ENCODE measurements at places on chromosomes 11 and 22.

- DNase-seq, result no peak
Measured at GRCh38 chr11:8230921-8231847, 32.5 kb downstream of the LMO1 start.

DNA sequence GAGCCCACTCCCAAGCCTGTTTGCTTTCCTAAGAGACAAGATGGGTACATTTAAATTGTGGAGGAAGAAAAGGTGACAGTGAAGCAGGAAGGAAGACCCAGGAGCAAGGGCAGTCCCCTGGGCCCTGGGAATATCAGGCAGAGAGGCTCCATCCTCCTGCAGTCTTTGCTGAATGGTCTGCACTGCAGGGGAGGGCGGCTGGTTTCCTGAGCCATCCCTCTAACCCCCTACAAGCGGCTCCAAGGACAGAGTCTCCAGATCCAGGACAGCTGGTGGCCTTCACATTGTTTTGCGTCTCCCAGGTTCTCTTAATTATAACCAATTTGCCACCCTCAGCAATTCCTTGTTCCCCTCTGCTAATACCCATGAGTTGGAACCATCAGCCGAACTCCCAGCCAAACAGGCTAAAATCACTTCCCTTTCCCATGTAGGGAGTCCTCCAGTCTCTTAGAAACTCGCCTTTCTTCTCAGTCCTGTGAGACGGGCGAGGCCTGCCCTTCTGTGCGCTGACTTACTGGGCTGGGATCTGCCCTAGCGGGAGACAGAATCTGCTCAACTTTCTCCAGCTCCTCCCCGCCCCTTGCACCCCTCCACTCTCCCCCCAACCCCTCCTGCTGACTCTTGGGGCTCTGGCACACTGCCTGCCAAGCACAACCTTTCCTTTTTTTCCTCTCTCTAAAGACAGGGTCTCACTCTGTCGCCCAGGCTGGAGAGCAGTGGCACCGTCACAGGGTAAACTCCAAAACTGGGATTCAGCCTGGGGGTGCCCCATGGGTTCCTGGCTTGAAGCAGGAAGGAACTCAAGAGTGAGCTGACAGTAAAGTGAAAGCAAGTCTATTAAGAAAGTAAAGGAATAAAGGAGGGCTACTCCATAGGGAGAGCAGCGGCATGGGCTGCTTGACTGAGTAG lies 53.4 kb upstream of the EMID1 start:
- DNase-seq, result peak; percentile 37

DNA sequence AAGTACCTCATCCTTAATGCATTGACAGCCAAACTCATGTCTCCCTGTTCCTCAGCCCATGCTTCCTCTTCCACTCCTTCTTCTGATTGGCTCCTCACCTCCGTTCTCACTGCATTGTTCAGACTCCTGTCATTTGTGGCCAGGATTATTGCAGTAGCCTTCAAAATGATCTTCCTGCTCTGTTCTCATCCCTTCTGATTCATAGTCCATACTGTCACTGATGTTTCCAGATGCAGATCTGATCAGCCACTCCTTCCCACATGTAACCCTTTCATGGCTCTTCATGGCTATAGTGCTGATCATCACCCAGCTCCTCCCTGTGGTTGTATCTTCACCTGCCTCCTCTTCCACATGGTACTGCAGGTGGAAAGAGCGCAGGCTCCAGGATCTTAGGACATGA lies 71.7 kb downstream of the DEPDC5 start:
- no peak for DNase-seq

GRCh38 chr11:82864268-82864667 lies 36.0 kb downstream of the PRCP start:
- peak; percentile 92 for DNase-seq

GRCh38 chr11:30431127-30431814 lies 108.4 kb downstream of the ARL14EP start:
- DNase-seq, result no peak

DNA sequence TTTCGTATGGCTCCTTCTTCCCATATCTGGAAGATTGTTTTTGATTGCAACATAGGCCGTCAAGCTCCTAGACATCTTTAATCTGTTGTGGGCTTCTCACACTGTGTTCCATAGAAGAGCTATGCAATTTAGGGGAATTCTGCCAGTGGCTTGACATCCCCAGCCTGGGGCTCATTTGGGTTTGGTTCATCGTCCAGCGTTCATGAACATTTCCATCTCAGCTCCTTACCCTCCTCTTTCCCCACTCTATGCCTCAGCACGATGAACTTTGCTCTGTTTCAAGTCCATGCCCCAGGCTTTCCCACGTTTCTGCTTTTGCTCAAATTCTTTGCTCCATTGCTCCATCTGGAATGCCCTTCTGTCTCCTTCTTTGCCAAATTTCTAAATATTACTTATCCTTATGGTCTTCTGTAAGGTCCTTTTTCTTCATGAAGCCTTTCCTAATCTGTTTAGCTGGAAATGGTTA lies 26.1 kb upstream of the CLMP start:
- no peak for DNase-seq

- no peak for DNase-seq
Measured at GRCh38 chr11:75845324-75845723, 30.3 kb downstream of the UVRAG start.

GRCh38 chr11:22851477-22851876 lies 8.8 kb downstream of the CCDC179 start:
- no peak for DNase-seq

- DNase-seq, result no peak
Measured at GRCh38 chr22:47160781-47161520, 398.5 kb downstream of the TBC1D22A start.

GRCh38 chr11:120372296-120372695 lies 36.1 kb downstream of the ARHGEF12 start:
- no peak for DNase-seq

DNA sequence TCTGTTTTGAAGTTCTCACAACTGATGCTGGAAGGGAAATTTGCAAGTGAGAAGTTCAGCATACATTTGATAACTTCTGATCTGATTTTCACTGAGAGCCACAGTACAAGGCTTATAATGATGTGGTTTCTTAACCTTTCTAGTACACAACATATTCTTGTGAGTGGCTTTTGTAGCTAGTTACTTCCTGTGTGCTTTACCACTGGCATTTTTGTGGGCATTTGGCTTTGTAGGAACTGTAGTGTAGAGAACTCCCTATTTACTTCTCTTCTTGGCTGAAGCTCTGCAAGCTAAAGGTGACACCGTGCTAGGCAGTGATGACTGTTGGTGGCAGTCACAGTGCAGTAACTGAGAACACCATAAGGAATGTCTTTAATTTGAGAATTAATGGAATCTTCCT lies 14.9 kb downstream of the USP47 start:
- no peak for DNase-seq

DNA sequence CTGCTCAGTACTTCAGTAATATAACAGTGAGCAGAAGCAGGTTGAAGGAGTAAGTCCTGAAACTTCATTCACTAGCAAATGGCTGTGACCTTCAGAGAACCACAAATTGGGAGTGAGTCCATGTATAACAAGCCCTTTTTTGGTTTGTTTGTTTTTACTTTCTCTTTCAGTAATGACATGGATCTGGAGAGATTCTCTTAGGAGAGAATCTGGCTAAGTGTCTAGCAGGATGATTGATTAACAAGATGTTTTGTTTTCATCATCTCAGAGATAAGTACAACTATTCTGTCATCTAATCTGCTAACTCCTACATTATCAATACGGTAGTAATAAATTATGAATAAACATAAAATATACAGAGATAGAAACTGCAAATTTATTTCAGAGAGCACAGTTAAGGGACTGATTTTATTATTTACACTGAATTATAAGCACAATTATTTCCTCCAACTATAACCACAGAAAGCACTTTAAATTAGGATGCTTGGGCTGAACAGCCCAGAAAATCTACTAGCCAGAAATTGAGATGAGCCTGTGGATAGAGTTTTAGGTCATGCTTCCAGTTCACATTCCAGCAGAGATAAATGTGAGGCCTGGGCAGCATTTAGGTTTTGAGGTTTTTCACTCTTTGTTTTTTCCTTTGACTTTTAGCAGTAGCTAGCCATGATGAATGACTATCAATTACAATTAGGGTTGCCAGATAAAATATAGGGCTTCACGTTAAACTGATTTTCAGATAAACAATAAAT lies 429.3 kb upstream of the FAT3 start:
- DNase-seq, result no peak

DNA sequence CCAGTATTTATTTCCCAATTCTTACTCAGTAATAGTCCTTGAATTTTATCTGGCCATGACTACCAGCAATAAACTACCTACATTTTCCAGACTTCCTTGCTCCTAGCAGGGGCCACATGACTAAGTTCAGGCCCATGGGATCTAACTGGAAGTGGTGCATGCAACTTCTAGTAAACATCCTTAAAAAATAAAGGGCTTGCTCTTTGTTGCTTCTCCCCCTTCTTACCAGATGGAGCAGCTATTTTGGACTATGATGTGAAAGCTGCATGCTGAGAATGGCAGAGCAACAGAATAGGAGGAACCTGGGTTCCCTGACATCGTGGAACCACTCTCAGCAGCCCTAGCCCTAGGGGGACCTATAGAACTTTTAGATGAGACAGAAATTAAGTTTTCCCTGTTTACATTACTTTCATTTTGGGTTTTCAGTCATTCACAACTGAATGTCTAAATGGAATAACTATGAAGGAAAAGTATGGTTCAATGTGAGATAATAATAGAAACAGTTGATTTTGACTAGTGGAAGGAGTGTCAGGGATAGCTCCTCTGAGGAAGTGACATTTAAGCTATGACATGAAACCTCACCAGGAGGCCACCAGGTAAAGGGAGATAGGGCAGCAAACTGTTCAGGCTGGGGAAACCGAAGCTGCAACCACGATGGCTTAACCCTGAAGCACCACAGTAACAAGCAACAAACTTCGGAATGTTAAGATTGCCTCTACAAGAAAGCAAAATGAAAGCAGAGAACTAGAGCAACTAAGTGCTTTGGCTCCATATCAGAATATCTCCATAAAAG lies 48.9 kb downstream of the PHF21A start:
- no peak for DNase-seq

DNA sequence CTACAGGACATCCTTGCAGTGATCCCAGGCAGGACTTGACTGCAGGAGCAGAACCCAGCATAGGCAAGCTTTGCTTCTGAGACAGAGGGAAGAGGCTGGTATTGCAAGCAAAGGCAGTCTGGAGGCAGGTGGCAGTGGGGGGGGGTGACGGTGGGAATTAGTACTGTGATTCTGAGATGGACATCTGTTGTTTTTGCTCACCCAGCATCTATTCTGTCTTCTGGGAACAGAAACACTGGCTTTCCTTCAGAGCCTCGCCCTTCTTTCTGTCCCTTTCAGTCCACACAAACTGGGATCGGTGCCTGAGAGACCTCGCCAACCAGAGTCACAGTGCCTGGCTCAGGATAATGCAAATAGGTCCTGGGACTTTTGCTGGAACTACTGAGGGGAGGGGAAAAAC lies 31.2 kb upstream of the RASL10A start:
- DNase-seq, result no peak

GRCh38 chr22:38292694-38293093 lies 19.9 kb upstream of the TMEM184B start:
- DNase-seq, result no peak

DNA sequence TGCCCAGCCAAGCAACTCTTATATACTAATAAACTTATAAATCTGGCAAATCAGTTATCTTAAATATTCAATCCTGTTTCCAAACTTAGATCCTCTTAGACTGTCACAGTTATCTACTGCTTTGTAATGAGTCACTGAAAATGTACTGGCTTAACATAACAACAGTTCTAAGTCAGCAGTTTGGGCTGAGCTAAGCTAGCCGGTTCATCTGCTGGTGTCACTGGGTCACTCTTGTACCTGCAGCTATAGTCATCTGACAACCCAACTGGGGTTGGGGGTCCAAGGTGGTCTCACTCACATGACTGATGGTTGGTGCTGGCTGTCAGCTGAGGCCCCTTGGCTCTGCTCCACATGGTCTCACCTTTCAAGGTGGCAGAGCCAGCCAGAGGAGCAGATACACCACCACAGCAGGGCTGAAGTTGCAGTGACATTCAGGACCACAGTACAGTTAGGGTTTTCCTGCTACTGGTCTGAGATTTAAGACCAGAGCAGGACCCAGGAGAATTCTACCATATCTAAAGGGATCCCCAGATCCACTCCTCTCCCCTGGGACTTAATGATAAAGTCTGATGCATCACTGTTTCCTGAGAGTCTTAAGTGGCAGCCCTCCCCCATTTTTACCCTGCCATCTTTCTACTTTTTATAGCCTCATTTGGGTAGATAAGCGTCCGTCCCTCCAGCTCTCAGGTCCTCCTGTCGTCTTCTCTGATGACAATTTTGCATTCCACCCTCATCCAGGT lies 7.9 kb upstream of the MACROD1 start:
- no peak for DNase-seq

DNA sequence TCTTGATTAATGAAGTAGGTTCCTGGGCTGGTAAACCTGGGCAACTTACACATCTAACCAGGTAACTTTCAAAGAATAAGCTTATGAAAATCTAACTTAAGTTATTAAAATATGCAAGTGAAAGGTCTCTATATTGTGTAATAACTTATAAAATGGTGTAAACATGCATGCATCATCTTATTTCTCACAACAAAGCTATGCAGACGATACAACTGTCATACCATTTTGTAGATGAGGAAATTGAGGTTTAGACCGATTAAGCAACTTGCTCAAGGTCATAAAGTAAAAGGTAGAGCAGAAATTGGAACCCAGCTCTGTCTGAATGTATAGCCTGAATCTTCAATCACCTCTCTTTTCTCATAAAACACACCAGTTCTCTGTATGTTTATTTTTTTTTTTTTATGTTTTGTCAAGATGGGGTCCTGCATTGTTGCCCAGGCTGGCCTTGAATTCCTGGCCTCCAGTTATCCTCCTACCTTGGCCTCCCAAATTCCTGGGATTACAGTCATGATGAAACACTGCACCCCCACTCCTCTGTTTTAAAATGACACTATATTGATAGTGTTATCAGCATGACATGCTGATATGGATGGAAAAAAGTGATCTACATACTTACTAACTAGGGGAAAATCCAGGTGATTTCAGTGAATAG lies 109.6 kb downstream of the SGSM3 start:
- peak; percentile 56 for DNase-seq

DNA sequence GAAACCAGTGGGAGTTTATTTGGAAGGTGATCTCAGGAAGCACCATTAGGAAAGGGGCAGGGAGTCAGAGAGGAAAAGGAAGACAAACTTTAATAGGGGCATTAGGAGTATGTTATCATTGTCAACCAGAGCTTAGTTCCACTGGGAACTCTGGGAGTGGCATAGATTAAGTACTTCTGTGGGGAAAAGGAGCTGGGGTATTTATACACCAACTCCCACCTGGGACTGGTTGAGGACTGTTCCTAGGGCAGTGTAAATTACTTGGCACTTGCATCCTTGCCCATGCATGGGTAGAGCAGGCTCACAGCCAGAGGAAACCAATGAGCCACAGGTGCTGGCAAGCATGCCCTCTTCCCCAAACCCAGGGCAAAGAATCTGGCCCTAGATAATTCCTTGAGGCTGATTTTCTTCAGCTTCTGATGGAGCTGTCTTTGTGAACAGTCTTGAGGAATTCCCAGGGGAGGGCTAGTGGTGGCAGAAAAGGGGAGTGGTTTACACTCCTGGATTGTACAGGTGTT lies 541.2 kb downstream of the MIAT start:
- DNase-seq, result no peak

- DNase-seq, result no peak
Measured at GRCh38 chr11:109173504-109173903, 248.5 kb upstream of the C11orf87 start.

GRCh38 chr22:40818192-40818746 lies 877 bp downstream of the SLC25A17 start:
- no peak for DNase-seq

GRCh38 chr11:73972187-73972586 lies 10.5 kb downstream of the UCP2 start:
- DNase-seq, result no peak

GRCh38 chr22:24507716-24508115 lies 12.6 kb downstream of the UPB1 start:
- DNase-seq, result no peak

GRCh38 chr22:38097557-38098409 lies 12.7 kb downstream of the BAIAP2L2 start:
- DNase-seq, result no peak

Data from inflammatory macrophage treated with lipopolysaccharide for 1 hour (primary cell).